ENCODE measurements at places on chromosomes 2 and 18.

- DNase-seq: peak; percentile 86
These were observed 49.8 kb upstream of the LGALSL start for GRCh38 chr2:64404002-64404731.

DNA sequence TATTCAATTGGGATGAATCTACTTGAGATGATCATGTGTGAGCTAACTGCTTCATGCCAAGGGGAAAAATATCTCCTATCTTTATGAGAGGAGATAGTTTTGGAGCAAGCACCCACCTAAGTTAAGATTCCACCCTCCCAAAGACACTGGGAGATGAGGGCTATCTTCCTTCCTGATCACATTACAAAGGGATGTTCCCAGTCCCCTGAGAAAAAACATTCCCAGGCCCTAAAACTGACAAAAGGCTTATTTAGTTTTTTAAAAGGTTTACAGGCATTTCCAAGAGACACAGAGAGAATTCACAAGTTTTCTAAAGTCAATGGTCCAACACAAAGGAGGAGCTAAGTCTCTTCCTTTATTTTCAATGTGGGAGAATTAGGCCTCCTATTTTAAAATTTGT, 401.5 kb downstream of the FBXO15 start:
- DNase-seq: no peak

- no peak for DNase-seq
These were observed 91.4 kb downstream of the COL6A3 start for GRCh38 chr2:237322564-237322963.

DNA sequence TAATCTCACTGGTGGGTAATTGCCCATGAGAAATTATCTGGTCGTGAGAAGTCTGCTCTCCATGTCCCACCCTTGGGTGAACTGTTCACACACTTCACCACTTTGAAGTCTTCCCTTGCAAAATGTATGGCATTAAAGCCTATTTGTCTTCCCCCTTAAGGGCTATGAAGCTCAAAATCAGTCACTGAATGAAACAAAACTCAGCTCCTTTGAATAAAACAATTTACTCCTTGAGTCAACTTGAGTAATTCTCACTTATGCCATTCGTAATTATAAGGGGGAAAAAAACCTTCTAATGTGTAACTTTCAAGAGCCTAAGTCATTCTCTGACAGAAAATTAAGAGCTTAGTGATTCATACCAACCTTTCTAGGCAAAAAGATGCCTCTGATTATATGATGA, 48.8 kb upstream of the REL start:
- DNase-seq: no peak

DNA sequence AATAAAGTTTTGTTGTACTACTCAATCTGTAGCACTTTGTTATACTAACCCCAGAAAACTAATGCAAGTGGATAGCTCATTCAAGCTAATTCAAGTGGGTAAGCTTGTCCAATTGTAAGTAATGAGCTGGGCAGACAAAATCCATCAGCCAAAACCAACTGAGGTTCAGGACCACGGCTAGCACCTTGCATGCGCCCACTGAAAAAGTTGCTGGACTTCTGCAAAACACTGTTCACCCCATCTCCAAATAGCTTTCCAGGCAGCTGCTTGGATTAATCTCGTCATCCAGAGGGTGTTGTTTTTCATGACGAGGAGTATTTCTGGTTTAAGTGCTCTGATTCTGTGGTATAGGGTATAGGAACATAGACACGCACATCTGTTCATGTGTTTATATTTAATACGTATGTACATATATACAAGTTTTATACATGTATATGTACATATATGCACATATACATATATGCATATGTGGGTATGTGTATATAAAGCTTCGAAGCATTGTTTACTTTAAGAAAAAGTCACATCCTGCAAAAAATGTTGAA, 307.5 kb downstream of the GALR1 start:
- DNase-seq: peak; percentile 55

DNA sequence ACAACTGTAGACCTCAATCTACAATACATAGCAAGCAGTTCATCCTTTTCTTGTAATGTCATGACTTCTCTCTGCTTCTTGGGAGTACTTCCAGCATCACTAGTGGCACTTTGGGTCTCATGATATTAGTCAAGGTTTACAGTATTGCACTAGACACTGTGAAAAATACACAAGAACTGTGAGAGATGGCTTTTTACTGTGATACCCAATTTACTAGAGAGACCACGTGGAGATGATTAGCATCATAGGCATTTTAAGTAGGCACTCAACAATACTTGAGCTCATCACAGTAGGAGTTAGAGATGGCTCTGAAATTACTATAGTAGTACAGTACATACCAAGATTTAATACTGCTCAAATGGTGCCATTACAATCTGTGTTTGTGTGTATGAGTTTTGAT, 112.8 kb upstream of the EML6 start:
- no peak for DNase-seq

- DNase-seq: no peak
These were observed 89.8 kb upstream of the SP3 start for GRCh38 chr2:174054926-174055325.

- peak; percentile 85 for DNase-seq
These were observed 23.1 kb downstream of the PLA2R1 start for GRCh38 chr2:160039166-160039903.

- DNase-seq: no peak
These were observed 31.8 kb downstream of the BCL2 start for GRCh38 chr18:63287691-63288220.

- DNase-seq: no peak
These were observed 87.9 kb downstream of the INHBB start for GRCh38 chr2:120433816-120434290.

- no peak for DNase-seq
These were observed 225.8 kb downstream of the ALPK2 start for GRCh38 chr18:58402951-58403702.

DNA sequence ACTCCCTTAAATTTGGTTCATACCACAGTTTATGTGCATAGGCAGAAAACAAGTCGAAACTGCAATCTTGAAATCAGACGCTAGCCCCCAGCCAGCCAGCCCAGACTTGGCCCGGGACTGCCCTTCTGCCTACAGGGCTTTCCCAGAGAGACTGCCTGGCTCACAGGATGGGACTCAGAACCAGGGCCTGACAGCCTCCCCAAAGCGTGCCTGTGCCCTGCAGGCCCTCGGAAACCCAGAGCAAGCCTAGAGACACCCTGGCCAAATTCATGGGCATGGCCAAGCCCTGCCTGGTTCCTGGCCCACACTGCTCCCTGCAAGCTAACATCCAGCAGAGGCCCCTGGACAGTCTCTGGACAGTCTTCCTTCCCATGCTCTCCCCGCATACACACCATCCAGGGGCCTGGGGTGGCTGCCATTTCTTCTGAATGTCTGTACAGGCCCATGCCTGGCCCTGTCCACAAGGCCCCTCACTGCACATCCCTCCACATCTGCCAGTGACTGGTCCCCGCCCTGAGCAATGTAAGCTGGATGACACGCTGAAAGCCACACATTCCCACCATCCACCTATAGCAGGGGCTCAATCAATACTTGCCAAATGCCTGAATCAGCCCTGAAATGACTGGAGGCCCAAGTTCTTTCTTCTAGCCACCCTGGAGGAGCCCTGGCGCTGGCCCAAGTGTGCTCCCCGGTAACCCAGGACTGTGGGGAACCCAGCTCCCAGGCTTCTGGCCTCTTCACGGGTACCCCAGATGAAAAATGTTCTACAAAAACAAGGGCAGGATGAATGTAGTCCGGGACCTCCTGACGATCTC, 73.1 kb downstream of the HDAC4 start:
- DNase-seq: no peak

GRCh38 chr2:217154923-217155322, 295.1 kb upstream of the TNP1 start:
- no peak for DNase-seq

- DNase-seq: no peak
These were observed 223.2 kb upstream of the COPS8 start for GRCh38 chr2:236862526-236862925.

- no peak for DNase-seq
These were observed 199.4 kb downstream of the LRRTM1 start for GRCh38 chr2:80105015-80105640.

DNA sequence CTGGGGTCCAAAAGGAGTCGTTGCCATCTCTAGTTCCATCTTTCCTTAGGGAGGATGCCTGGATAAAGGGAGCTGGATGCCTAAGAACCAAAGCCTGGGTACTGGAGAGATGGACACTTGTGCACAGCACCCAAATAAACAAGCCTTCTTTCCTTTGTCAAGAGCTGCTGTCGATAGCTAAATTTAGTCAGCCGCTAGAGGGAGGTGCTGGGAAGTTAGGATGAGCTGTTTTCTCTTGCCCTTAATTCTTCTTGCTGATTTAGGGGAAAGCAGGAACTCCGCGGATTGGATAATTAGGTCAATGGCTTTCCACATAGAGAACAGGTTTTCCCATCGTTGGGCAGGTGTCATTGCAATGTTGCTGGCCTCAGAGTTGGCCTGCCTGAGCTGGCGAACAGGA, 30.9 kb upstream of the SERPINB12 start:
- peak; percentile 80 for DNase-seq

- peak; percentile 72 for DNase-seq
These were observed 6.8 kb downstream of the SCTR start for GRCh38 chr2:119517433-119517832.

DNA sequence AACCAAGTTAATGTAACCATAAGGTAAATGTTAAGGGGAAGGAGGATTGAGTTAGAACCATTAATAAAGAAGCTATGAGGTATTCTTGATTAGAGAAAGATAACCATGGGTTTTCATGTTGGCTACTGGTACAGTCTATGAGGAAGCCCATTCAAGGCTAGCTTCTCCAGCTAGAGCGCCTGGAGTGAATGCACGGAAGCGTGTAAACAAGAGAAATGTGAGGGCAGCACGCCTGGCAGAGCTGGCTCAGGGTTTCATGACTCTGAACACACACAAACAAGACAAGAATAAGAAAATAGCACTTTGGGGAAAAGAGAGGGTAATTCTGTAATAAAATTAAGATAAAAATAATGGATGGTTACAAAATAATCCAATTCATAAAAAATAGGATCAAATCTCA, 255.3 kb downstream of the PDE11A start:
- DNase-seq: no peak

DNA sequence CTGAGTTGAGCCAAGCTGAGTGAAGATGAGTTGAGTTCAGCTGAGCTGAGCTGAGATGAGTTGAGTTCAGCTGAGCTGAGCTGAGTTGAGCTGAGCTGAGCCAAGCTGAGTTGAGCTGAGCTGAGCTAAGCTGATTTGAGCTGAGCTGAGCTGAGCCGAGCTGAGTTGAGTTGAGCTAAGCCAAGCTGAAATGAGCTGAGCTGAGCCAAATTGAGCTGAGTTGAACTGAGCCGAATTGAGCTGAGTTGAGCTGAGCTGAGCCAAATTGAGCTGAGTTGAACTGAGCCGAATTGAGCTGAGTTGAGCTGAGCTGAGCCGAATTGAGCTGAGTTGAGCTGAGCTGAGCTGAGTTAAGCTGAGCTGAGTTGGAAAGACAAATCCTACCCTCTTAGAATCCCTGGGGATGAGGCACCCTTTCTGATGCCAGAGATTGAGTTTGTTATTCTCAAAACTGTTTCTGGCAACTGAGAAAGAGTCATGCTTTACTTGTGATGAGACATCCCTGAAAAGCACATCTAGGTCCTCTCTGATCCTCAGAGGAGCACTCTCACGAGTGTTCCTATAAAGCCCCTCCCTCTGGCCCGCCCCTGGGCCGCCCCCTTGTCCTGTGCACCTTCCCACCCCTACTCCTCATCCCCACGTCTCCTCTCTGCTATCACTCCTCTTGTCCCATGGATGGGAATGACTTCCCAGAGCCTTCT, 116.5 kb downstream of the MCFD2 start:
- no peak for DNase-seq

DNA sequence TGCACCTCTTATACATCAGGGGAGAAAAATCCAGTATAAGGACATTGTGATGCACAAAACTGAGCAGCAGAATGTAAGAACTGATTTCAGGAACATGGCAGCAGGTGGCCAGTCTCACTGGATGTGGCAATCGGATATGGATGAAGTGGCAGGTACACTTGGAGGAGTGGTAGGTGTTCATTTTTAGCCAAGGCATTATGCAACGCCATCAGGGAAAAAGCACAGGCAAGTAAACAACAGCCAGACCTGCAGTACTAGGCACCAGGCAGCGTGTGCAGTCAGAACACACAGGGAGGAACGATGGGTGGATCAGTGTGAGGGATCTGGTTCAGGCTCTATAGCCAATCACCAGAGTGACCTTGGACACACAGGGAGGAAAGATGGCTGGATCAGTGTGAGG, 77.4 kb upstream of the GCFC2 start:
- no peak for DNase-seq

DNA sequence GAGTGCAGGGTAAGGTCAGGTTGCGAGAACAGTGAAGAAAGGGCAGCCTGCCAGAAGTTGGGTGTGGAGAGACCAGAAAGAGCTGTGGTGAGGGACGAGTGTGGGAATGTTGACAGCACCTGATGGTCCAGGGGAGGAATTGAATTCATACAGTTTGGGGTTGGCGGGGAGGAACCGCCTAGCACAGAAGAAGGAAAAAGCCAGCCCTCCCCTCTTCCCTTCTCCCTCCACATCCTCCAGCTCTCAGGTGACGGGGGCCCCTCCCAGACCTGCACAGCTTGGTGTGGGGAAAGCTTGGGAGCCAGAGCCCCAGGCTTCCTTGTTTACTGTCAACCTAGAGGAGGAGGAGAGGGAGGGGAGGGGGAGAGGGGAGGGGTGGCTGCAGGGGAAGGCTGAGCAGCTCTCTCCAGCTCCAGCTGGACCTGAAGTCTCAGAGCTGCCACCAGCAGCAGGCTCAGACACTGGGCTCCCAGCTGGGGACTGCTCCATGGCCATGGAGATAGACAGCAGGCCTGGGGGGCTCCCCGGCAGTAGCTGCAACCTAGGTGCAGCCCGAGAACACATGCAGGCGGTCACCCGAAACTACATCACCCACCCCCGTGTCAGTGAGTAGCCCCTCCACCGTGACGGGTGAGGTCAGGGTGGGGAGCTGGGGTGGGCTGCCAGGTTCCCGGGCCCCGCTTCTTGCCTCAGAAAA, at the start of gene ATP6V1B1:
Gene ATP6V1B1, plus strand, starts transcription at position 433 of the 697 bp plus-strand sequence. Its CDS starts 55 bp downstream, at position 488.
- DNase-seq: no peak

DNA sequence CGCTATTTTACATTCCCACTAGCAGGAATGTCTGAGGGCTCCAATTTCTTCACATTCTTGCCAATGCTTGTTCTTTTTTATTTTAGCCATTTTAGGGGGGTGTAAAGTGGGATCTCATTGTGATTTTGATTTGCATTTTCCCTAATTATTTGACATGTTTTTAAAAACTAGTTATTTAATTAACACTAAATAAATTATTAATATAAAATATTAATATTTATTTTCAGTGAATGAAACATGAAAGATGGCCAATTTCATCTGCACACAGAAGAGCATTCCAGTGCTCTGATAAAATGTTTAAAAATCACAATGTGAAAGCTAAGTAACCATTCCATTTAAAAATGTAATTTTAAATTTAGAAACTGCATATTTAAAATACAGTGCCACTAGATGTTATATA, 322.2 kb upstream of the ZNF521 start:
- DNase-seq: no peak

DNA sequence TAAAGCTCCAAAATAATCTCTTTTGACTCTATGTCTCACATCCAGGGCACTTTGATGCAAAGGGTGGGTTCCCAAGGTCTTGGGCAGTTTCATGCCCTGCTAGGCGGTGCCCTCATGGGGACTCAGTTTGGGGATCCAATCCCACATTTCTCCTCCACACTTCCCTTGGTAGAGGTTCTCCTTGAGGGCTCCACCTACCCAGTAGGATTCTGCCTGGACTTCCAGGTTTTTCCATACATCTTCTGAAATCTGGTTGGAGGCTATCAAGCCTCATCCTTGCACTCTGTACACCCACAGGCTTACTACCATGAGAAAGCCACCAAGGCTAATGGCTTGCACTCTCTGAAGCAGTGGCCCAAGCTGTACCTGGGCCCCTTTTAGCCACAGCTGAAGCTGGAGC, 49.8 kb upstream of the ERMN start:
- no peak for DNase-seq

All from choroid plexus epithelial cell (primary cell).